Naive thymus-derived CD8-positive, alpha-beta T cell (primary cell): ENCODE measurements at places on chromosomes 4 and X. TPM values are rescaled to one million over a fixed set of nuclear protein-coding genes. Genes with fewer than 3 reads are reported as not detected.

GRCh38 chr4:151129796-151130195 is 30.4 kb downstream of the RPS3A start:
- DNase-seq = no peak

GRCh38 chr4:1683736-1684505 is at the start of gene FAM53A:
FAM53A (minus strand) TSS chr4:1684313; CDS start chr4:1668741, 15,572 bp downstream.
- DNase-seq = peak; percentile 91

SCLT1 gene
- total RNA-seq = 22.1 TPM

DNA sequence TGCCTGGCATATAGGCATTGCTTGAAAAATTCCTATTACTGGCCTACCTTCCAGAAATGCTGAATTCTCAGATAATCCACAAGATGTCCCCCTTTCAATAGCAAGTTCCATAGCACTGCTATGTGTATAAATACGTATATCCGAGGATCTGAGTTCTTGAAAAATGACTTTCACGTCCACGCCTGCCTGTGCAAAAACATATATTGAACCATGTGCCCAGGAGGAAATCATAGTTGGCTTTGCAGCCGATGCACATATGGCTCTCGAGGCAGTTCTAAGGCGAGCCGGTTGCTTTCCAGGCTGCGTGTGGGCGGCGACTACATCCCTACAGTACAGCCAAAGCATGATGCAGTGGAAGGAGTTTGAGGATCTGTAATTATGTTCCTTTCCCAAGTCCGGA is 55.4 kb upstream of the ESX1 start:
- DNase-seq = no peak

GRCh38 chrX:17656035-17656418 is 81.3 kb upstream of the SCML1 start:
- no peak for DNase-seq

EPHA5 gene
- total RNA-seq = not detected

DNA sequence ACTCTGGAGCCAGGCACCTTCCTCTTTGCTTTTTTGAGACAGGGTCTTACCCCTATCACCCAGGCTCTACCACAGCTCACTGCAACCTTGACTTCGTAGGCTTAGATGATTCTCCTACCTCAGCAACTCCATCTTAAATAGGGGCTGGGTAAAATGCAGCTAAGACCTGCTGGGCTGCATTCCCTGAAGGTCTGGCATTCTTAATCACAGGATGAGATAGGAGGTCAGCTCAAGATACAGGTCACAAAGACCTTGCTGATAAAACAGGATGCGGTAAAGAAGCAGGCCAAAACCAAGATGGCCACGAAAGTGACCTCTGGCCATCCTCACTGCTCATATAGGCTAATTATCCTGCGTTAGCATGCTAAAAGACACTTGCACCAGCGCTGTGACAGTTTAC is 770.8 kb upstream of the PRKX start:
- DNase-seq = no peak

- DNase-seq = no peak
These were observed 158.6 kb downstream of the STPG2 start for GRCh38 chr4:97984545-97985131.

DNA sequence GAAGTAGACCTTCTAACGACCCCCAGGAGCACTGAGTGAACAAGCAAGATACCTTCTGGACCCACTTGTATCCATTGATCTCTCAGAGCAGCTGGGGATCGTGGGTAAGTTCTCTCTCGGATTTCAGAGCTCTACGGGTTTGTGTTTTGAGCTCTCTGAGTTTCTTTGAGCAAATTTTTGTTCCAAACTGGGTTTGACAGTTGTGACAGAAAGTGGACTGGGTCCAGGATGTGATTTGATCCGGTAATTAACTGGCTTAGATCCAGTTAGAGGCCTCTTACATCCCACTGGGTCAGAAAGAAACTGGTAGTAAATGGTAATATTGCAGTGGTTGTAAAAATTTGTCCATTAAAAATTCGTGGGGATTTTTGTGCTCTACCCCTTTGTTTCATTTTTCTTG is 459.2 kb downstream of the INPP4B start:
- DNase-seq = no peak

GRCh38 chr4:139555705-139556070 is 331 bp downstream of the SETD7 start:
- DNase-seq = no peak

GRCh38 chrX:17632942-17633341 is 104.4 kb upstream of the SCML1 start:
- no peak for DNase-seq

KCTD8 gene
- not detected for total RNA-seq

SPANXN3 gene
- total RNA-seq = not detected

MAOB gene
- total RNA-seq = not detected

DNA sequence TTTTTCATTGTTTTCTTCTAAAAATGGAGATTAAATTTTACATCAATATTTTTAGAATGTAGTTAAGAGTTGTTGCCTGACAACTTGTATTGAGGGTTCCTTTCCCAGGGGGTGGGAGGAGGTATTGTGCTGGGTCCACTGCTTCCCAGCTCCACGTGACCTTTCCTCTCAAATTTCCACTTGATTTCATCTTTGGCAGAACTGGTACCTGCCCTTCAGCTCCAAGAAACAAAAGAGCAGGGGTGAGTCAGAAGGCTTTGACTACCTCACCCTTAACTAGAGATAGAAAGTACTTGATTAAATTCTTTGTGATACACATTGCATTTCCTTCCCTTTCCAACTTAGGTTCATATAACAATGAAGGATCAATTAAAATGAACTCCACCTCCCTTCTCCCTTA is 19.7 kb downstream of the TRIM2 start:
- no peak for DNase-seq

POU3F4 gene
- not detected for total RNA-seq

SSX4 gene
- not detected for total RNA-seq

GRCh38 chr4:153933915-153934687 is 145.2 kb upstream of the SFRP2 start:
- DNase-seq = no peak

- no peak for DNase-seq
These were observed 608.6 kb upstream of the AADAT start for GRCh38 chr4:170698334-170698733.
